ENCODE measurements at places on chromosomes 16 and 17.
A peak's percentile ranks its signal among the peaks of the same experiment; 100 is the strongest.

DNA sequence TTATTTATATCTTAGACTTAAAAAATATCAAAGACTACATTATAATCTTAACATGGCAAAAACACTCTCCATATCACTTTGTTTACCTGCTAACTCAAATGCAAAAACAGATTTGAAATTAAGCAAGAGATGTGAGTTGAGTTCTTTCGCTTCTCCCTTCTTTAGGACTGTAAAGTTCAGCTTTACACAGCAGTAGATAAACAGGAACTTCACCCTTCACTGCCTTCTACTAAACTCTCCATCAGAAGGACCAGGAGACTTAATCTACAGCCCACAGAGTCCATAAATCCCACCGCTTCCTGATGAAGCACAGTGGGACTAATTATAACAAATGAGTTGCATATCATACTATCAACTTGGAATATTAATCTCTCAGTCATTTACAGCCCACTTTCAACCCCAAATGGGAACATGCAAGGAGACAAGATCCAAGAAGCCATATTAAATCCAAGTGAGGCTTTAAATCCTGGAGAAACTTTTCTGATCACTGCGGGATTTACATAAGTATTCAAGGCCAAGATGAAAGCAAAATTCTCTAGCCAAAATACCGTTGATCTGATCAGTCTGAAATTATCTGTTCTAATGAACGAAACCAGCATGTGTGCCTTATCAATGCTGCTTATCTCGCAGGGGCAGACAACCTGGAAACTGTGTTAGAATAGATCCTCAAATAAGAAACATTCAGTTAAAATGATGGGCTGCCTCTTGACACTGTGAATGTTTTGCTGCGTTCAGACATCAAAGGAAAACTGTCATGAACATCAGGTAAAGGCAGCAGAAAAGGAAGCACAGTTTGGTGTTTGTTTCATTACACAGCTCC, 1.6 kb downstream of the AMFR start:
- DNase-seq = no peak

GRCh38 chr17:27776882-27777624, 23.3 kb downstream of the NOS2 start:
- DNase-seq = no peak

GRCh38 chr16:14353340-14353739, 276.7 kb downstream of the PARN start:
- no peak for DNase-seq

- DNase-seq = no peak
These were observed 2.6 kb upstream of the NTN1 start for GRCh38 chr17:9018726-9019125.

GRCh38 chr16:82728901-82729300, 102.1 kb downstream of the CDH13 start:
- no peak for DNase-seq

GRCh38 chr16:47634727-47635126, 173.6 kb downstream of the PHKB start:
- no peak for DNase-seq

- DNase-seq = no peak
These were observed 428 bp upstream of the SALL1 start for GRCh38 chr16:51151435-51151960.

- no peak for DNase-seq
These were observed 6.3 kb downstream of the CARHSP1 start for GRCh38 chr16:8862309-8863130.

DNA sequence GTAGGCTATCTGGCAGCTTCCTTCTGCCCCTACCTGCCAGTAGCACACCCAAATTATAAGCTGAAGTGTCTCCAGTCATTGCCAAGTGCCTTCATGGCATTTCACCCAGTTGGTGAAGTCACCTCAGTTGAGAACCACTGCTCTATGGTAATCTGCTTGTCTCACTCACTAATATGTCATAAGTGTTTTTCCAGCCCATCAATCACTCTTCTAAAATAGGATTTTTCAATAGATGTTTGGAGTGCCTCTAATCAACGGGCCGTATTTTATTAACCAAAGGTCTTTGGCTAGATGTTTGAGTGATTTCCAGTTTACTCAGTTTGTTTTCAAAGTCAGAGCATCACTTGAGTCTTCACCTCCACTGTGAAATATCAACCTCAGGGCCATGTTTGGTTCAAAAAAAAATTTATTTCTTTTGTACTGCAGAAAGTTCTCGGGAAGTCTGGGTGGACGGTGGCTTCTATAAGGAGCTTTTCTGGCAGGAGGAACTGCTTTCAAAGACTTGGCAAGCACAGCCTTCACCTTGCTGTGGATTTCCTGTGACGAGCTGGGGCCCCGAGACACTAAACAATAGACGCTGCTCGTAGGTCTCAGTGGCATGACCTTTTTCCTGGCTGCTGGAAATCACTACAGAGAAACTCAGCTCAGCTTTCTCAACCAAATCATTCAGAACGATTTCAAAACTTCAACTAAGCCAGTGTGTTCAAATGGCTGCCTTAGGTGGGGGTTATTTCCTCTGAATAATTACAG, 95.2 kb upstream of the FOXF1 start:
- DNase-seq = no peak

- no peak for DNase-seq
These were observed 115.2 kb downstream of the CCDC182 start for GRCh38 chr17:57629886-57630285.

GRCh38 chr16:49929626-49930025, 73.7 kb upstream of the ZNF423 start:
- DNase-seq = no peak

- DNase-seq = no peak
These were observed 50.4 kb downstream of the TRARG1 start for GRCh38 chr17:1329745-1330343.

GRCh38 chr17:64554028-64554637, 47.4 kb downstream of the CEP95 start:
- no peak for DNase-seq

GRCh38 chr17:72565758-72566157, 444.9 kb downstream of the SOX9 start:
- no peak for DNase-seq

DNA sequence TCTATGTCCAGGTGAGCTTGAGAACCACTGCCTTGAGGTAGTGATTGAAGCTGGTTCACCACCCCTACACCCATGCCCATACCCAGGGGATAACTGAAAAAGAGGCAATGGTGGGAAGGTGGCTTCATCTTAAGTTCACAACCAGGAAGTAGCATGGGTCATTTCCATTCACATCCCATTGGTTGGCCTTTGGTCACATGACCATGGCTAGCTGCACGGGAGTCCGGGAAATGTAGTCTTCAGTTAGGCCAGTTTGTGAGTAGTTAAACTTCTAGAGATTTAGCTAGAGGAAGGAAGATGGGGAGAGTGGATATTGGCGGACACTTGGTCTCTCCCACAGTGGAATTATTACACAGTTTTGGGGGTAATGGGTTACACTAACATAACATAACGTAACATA, 92.9 kb downstream of the RGS9 start:
- DNase-seq = no peak

DNA sequence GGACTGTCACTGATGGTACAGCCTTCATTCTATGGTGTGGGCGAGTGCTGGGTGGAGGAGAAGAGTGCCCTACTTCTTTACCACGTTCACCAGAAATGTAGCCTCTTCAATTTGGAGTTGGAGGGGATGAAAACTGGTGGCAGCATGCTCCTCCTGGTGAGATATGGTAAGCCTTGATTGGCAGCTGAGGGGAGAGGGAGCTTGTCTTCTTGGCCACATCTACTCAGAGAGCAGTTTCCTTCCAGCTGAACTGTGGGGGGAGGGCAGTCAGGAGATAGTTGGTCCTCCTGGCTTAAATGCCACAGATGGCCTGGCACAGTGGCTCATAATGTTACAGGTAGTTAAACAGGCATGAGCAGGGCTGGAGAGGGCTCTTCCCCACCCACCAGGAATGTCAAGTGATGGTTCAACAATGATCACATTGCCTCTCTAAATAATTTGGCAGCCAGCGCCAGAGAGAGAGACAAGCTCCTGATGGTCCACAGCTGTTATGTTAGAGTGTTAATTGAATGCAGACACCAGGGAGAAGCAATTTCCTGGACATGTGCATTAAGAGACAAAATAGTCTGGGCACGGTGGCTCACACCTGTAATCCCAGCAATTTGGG, 9.0 kb upstream of the MAPK3 start:
- DNase-seq = no peak

GRCh38 chr17:47099451-47099986, 89.6 kb downstream of the CDC27 start:
- no peak for DNase-seq

DNA sequence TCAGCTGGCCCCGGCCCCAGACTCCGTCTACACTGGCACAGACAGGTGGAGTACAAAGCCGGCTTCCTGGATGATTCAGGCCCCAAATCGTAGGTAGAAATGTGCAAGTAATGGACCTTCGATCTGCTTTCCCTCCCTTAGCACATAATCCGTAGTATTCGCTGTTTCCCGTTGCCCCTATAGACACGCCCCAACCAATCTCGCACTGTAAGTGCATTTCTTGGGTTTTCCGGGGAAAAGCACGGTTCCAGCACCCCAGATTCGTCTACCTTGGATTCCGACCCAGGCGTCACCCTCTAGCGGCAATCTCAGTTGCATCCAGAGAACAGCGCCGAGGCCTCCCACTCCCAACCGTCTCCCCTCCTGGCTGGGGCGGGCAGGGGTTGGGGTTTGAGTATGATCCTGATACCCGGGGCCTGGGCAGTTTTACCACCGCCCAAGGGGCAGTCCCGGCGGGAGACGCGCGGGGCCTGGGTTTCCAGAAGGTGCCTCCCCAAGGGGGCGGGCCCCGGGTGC, 12.1 kb upstream of the FOXF1 start:
- DNase-seq = no peak

- no peak for DNase-seq
These were observed 12.1 kb upstream of the ALDOA start for GRCh38 chr16:30053376-30054015.

DNA sequence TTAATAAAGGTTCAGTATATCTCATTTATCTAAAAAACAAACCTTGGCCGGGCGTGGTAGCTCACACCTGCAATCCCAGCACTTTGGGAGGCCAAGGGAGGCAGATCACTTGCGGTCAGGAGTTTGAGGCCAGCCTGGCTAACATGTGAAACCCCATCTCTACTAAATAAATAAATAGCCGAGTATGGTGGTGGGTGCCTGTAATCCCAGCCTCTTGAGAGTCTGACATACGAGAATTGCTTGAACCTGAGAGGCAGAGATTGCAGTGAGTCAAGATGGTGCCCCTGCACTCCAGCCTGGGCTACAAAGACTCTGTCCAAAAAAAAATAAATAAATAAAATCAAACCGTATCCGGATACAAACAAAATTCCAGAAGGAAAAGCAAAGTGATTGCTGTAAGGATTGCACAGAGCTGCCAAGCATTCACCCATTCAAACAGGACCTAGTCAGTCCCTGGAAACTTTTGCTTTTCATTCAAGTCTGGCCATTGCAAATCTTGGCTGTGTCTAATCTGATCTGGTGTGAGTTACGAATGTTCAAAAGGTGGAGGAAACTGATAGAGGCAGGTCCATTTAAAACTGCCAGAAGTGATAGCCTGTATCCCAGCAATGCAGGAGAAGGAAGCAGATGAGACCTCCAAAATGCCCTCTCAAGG, 102.5 kb upstream of the CLEC3A start:
- DNase-seq = no peak

GRCh38 chr16:50068550-50068949, 2.8 kb downstream of the HEATR3 start:
- no peak for DNase-seq

DNA sequence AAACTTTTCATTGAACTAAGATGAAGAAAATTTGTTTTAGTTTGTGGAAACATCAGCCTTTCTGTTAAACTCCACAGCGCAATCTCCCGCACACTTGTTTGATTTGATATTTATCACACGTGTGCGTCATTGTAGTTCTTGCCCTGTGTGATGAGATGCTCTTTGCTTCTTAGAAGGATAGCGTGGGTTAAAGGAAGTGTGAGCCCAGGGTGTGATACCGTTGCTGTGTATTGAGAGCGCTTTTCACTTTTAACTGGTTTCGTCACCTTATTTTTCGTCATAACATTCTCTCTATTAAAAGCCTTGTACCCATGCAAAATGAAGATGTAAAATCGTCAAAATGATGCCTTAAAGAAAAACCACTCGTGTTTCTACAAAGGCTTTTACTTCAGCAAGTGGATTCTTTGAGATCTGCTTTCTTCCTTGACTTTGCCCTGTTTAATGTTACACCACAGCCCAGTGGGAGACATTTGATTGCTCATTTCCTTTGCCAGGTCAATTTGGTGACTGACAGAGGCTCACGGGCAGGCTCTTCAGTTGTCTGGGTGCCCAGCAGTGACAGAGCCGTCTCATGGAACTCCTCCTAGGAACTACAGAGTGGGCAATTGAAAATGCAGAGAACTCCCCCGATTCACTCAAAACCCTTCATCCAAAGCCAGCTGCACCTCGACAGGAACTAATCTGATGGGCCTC, 61.1 kb downstream of the RPA1 start:
- DNase-seq = peak; percentile 12

- DNase-seq = no peak
These were observed 10.3 kb upstream of the PVALEF start for GRCh38 chr17:81154961-81155360.

DNA sequence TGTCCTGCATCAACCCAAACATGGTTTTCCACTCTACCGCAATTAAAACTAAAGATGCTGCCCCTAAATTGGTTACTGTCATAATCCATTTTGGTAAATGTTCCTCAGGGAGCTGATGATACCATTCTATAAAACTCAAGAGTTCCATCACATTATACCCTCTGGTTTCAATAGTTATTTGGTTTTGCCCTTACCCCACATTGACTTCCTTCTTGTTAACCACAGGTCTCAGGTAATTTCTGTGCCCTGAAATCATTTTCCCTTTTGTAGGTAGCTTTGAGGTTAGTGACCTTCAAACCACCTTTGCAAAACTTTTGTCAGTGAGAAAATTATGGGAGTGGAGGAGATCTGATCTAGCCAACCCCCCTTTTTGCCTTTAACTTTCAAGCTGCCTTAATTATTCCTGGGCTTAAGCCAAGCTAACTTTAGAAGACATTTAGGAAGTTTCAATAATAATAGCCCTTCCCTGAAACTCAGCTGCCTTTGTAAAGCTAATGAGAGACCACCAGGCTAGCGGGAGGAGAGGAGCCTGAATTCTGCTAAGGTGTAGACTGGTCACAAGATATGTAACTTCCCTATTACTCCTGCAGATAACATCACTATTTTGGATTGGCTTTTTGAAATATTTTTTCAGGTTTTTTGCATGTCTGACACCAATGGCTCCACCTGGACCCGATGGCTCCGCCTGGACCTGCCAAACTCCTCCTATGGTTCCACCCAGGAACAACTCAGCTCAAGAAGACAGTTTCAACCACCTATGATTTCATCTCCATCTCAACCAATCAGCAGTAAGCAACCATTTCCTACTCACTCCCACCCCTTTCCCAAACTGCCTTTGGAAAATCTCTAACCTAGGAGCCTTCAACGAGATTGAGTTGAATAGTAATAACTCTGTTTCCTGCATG, 224.9 kb downstream of the HS3ST3B1 start:
- DNase-seq = no peak
